ENCODE measurements at places on chromosomes 2 and 18.

DNA sequence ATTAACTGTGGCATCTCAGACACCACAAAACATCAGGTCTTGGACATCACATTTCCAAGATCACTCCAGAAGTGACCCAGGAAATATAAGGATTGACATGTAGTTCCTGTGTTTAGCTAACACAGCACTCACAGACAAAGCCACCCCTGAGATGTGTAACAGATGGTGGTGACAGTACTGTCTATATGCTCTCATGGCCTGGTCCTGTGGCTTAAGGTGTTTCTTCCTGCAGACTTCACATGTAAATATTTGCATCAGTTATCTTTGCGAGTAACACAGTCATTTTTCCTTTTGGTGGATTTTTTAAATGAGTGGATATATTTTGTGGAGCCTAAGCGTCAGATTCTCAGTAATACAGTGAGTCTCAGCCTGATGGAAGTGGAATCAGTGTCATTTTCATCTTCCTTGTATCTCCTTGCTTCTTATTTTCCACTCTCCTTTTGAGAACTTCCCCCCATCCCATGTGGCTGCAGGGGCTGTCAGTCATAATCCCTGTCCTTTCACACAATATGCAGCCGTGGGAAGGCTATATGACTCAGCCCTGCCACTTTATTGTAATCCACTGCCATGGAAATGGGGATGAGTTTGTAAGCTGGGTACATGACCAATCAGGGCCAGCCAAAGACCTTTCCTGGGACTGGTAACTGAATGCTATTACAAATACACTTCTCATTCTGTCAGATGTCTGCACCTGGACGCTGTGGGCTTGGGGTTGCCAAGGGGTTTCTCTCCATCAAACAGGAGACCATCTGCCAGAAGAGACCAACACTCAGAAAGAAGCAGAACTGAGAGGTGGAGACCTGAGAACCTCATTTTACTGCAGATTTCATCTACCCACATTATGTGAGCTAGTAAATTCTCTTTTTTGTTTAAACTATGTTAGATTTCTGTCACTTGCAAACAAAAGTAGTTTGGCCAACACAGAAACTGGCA, 74.3 kb downstream of the ICOS start:
- H3K4me1 ChIP-seq: no peaks in the 10 kb centered on the region
- DNase-seq: no peak
- no peaks in the 10 kb centered on the region for H3K27me3 ChIP-seq
- H3K36me3 ChIP-seq: no peaks in the 10 kb centered on the region
- H3K27ac ChIP-seq: no peak overlapping the region

GRCh38 chr2:102977426-102978090, 215.7 kb downstream of the TMEM182 start:
- H3K36me3 ChIP-seq: no peaks in the 10 kb centered on the region
- DNase-seq: no peak
- no peak overlapping the region for H3K4me3 ChIP-seq

DNA sequence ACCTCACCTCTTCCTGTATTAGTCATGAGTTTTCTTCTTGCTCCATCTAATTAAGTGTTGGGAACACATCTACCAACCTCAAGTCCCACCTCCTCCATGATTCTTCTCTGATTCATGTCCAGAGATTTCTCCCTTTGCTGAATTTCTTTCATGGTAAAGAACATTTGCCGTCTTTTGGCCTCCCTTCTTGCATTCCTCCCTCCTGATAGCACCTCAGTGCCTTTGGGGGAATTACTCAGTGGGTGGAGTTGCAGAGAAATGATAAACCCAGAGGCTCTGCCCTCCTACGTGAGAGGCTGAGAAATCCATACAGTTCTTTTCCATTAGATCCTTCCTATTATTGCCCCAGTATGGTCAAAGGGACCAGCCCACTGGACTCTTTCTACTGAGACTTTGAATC, 651.9 kb downstream of the SLC4A3 start:
- H3K27ac ChIP-seq: no peak overlapping the region
- no peak overlapping the region for H3K4me3 ChIP-seq
- no peak for DNase-seq
- H3K36me3 ChIP-seq: no peaks in the 10 kb centered on the region

- peak; percentile 40 for DNase-seq
- H3K27me3 ChIP-seq: no peaks in the 10 kb centered on the region
- H3K4me3 ChIP-seq: no peak overlapping the region
- peaks cover 38% of the 10 kb centered on the region for H3K4me1 ChIP-seq
- H3K27ac ChIP-seq: peak overlapping the region; percentile 74
Measured at GRCh38 chr18:36412778-36413177, 115.3 kb downstream of the FHOD3 start.

DNA sequence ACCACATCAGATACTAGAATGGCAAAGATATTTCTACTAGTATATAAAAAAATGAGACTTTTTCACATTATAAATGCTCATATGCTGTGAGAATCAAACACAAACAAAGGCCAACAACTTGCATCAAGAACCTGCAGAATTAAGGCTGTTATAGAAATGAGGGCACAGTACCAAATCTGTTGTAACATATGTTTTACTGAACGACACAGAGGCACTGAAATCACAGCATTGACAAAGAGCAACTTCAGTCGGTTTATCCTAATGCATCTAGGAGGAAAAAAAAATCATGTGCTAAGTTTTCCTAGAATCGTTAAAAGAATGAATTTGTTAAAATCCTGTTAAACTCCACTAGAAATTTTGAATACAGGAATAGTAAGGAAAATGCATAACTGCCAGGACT, 617.4 kb upstream of the NETO1 start:
- H3K4me3 ChIP-seq: no peak overlapping the region
- no peaks in the 10 kb centered on the region for H3K27me3 ChIP-seq
- no peak overlapping the region for H3K27ac ChIP-seq
- DNase-seq: no peak

DNA sequence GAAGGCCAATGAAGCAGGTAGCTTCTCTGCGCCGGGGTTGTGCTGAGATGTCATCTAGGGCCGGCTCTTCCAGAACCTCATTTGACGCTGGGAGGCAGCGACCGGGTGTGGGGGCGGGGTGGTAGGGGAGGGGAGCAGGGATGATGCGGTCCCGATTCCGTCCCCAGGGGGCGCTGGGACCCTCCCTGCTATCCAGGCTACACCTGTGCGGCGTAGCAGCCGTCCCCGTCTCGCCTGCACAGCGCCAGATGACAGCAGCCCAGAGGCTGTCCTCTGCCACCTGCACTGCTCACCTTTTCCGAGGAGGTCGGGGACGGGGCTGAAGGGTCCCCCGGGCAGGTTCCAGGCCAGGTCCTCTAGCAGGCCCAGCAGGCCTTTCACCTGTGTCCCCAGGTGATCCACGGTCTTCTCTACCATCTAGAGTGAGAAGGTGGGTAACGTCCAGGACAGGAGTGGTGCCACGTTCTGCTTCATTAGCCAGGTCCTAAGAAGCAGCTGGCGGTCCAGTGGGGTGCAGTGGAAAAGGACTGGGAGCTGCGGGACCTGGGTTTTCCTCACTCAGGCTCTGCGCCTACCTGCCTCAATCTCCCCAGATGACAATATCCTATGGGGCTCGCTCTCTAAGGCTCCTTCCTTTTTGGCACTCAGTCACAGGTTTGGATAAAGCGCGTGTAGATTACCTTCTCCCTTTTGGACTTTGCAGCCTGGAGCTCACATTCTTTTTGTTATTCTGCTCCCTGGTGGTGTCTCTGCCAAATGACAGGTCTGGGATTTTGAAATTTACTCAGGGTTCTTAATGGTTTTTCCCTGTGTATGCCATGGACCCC, 56.0 kb upstream of the RAB6C start:
- no peaks in the 10 kb centered on the region for H3K4me1 ChIP-seq
- H3K36me3 ChIP-seq: no peaks in the 10 kb centered on the region
- H3K27ac ChIP-seq: no peak overlapping the region
- peak overlapping the region; percentile 2 for H3K4me3 ChIP-seq
- DNase-seq: peak; percentile 62

DNA sequence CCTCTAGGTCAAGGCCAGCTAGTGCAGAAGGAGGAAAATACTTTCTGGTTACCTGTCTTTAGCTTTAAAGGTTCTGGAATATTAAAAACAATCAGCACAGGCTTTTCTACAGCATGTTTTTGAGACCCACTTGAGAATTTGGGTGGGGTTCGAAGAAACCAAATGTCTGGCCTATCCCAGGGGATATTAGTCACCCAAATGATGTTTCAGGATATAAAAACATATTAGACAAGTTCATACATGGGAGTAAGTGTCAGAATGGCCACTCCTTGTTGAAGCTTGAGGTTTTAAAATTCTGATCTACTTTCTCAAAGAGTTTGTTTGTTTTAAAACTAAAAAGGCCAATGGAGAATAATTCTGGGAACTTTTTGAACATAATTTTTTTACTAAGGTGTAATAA, 158.6 kb upstream of the DLX2 start:
- no peak overlapping the region for H3K4me3 ChIP-seq
- DNase-seq: no peak
- no peaks in the 10 kb centered on the region for H3K27me3 ChIP-seq
- H3K27ac ChIP-seq: no peak overlapping the region
- no peaks in the 10 kb centered on the region for H3K36me3 ChIP-seq

DNA sequence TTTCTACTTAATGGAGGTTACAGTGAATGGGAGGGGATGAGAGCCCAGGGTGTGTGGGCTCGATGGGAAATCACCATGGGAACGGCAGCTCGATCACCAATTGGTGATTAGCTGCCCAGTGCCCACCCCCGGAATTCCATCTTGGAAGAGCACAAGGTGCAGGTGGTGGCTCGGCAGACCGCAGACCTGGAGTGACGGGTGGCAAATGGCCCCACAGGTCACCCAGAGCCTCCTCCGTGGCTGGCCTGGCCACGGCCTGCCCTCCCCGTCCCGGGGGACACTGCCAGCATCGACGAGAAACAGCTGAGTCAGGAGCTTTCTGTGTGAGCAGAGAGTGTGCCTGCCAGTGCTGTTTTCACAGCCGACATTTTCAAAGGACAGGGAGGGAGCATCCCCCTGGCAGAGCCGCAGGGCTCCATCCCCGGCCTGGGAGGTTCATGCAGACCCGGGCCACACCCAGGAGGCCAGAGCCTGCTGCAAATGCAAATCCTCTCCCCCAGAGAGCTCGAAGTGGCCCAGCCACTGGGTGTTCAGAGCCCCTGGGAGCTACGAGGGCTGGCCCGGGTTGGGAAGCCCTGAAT, 176.4 kb upstream of the MYT1L start:
- no peaks in the 10 kb centered on the region for H3K36me3 ChIP-seq
- H3K4me3 ChIP-seq: no peak overlapping the region
- no peaks in the 10 kb centered on the region for H3K27me3 ChIP-seq
- peaks cover 3% of the 10 kb centered on the region for H3K4me1 ChIP-seq
- H3K27ac ChIP-seq: no peak overlapping the region
- no peak for DNase-seq

GRCh38 chr2:206201075-206201848, 41.6 kb downstream of the EEF1B2 start:
- H3K4me3 ChIP-seq: no peak overlapping the region
- H3K4me1 ChIP-seq: no peaks in the 10 kb centered on the region
- H3K27me3 ChIP-seq: peaks cover 4% of the 10 kb centered on the region
- H3K36me3 ChIP-seq: no peaks in the 10 kb centered on the region

- no peak overlapping the region for H3K4me3 ChIP-seq
- no peaks in the 10 kb centered on the region for H3K4me1 ChIP-seq
- H3K36me3 ChIP-seq: no peaks in the 10 kb centered on the region
- H3K27me3 ChIP-seq: no peaks in the 10 kb centered on the region
Measured at GRCh38 chr2:240121190-240121589, 14.9 kb downstream of the COPS9 start.

All from cardiac muscle cell (in vitro differentiated cells and primary cell).